Renal cortical epithelial cell (primary cell): ENCODE measurements at places on chromosomes 2 and 18.
A peak's percentile ranks its signal among the peaks of the same experiment; 100 is the strongest.

GRCh38 chr18:48236822-48237221, 172.4 kb downstream of the ZBTB7C start:
- DNase-seq = peak; percentile 8

DNA sequence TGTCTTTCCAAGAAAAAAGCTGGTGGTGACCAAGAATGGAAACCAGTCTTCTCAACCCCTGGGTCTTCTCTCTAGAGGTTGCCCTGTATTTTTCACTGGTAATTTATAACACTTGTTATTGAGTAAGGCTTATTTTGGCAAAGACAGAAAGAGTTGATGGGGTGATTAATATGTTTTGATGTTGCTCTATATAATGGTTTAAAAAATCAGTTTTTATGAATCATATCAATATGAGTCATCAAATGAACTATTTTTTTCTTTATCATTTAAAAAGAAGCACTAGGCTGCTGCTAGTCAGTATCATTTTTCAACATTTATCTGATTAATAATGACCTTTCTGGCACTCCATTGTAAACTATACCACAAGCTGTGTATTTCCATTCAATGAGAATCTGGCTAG, 1142.2 kb downstream of the LRP1B start:
- DNase-seq = no peak

DNA sequence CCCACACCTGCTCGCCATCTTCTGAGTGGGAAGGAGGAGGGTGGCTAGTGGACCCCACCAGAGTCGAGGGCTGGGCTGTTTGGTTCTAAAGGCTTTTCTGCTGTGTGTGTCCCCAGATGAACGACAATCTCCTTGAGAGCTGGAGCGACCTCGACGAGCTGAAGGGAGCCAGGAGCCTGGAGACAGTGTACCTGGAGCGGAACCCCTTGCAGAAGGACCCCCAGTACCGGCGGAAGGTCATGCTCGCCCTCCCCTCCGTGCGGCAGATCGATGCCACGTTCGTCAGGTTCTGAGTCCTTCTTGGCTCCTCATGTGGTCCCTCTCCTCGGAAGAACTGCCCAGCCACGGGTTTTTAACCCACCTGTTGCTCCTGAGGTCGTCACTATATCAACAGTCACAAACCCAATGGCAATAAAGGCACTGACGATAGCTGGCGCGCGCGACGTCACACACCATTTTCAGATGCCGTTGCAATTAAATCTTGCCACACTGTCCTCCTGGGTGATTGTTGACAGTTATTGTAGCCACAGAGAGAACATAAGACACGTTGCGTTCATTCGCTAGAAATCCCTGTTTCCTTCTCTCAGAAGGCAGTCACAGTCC, 5.8 kb upstream of the ANO7 start:
- no peak for DNase-seq

DNA sequence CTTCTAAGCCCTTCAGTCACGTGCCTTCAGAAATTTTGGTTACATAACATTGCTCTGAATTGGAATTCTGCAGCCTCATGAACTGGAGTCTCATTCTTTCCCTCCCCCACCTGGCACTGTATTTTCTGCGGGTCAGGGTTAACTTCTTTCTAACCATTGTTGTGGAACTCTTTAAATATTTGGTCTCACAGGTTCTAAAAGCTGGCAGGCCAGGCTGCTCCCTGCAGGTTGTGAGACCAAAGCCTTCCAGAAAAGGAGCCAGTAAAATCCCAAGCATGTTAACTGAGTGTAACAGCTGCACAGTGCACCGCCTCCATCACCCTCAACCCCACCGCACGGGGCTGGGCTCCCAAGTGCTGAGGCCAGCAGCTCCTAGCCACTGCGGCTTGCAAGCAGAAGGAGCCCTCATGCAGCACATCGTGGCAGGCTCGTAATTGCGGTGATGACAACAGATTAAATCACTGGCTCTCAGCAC, 174.1 kb upstream of the ALPP start:
- peak; percentile 91 for DNase-seq

GRCh38 chr2:72793798-72794440, 31.9 kb downstream of the EXOC6B start:
- peak; percentile 38 for DNase-seq

GRCh38 chr2:190378880-190379237, 29.3 kb upstream of the MFSD6 start:
- DNase-seq = no peak

DNA sequence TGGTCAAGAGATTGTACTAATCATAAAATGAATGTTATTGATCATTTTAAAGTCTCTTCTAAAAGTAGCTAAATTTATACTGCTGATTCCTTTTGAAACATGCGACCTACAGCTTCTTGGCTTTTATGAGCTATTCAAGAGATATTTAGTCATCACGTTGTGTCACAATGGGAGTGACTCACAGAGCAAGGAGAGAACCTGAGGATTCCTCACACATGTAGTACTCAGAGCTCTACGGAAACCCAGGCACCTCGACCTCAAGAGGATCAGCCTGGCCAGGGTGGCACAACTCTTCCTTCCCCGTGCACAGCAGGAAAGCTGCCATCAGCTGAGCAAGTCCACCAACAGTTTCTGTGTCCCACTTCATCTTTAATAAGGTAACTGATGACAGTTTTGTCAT, at the start of gene DHRS9:
TSS of gene DHRS9 (plus strand) at position 223 of the 400 bp plus-strand sequence. CDS start 12,019 bp downstream, outside the sequence.
- peak; percentile 97 for DNase-seq

- no peak for DNase-seq
Measured at GRCh38 chr2:5454051-5454390, 238.2 kb upstream of the SOX11 start.

- no peak for DNase-seq
Measured at GRCh38 chr18:4035521-4035920, 419.6 kb downstream of the DLGAP1 start.
